ENCODE measurements at places on chromosomes 12 and 14. TPM values are rescaled to one million over a fixed set of nuclear protein-coding genes. Genes with fewer than 3 reads are reported as not detected.

- DNase-seq = no peak
Observed at GRCh38 chr14:89922031-89922907, 32.3 kb downstream of the EFCAB11 start.

SLC17A8 gene
- total RNA-seq = not detected

ADAM21 gene
- not detected for total RNA-seq

- DNase-seq = peak; percentile 72
Observed at GRCh38 chr12:29317556-29318363, 63.2 kb downstream of the ERGIC2 start.

- peak; percentile 22 for DNase-seq
Observed at GRCh38 chr14:93042968-93043940, 72.5 kb downstream of the ITPK1 start.

DNA sequence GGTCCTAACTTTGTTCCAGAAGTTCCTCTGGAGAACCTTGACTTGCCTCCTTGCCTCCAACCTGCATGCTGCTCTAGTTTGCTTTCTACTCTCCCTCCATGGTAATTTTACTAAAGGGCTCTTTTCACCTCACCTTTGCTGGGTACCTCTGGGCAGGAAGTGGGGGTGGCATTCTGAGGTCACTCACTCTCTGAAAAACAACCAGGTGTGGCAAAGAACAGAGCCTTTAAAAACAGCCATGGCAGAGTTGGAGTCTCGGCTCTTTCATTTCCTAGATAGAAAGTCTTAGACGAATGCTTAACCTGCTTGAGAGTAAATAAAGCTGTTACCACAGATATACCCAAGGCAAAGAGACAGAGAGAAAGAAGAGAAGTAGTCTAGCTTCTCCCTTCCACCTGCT, 827.9 kb downstream of the BCL11B start:
- DNase-seq = no peak

TAS2R9 gene
- not detected for total RNA-seq

KRT71 gene
- total RNA-seq = not detected

DNA sequence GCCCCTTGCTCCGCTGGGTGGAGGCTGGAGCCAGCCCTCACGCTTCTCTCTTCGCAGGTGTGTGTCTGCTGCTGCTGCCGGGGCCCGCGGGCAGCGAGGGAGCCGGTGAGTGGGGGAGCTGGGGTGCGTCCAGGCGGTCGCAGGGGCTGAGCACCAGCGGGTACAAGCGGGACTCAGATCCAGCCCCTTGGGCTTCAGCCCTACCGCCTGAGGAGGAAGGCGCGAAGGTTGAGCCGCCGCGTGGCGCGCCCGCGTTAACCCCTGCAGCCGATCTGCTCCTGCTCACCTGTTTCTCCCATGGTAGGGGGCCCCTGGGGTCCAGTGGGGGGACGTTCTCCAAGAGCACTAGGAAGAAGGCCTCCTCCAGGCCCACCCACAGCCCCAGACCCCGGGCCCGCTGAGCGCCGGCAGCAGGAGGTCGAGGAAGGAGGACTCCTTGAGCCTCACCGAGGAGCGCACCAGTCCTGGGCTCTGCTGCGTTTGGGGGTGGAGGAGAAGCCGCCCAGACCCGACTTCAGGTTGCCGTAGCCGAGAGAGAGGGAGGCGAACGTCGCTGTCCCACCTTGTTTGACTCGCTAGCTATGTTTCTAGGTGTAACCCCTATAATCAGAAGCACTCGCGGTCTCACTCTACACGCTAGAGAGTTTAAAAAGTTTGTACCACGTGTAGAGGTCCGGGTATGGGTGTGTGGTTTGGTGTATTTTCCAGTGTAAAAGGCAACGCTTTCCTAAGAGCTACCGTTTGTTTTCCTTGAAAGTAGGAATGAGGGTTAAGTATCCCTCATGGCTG, 834 bp downstream of the COCH start:
- peak; percentile 19 for DNase-seq

ZC3H10 gene
- total RNA-seq = 8.7 TPM

DNA sequence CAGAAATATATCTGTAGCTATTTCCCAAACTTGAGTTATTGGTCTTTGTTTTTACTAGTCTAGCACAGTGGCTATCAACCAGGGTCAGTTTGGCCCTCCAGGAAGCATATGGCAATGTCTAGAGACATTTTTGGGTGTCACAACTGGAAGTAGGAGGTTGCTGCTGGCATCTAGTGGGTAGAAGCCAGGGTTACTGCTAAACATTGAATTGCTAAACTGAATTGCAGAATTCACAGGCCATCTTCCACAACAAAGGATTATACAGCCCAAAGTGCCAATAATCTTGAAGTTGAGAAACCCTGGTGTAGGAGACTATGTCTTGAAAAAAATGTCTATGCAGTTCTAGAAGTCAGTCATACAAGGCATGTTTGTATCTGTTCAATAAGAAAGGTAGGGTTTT, 27.7 kb downstream of the ARHGAP5 start:
- no peak for DNase-seq

GRCh38 chr14:95649230-95649629, 37.0 kb upstream of the TCL1B start:
- no peak for DNase-seq

DNA sequence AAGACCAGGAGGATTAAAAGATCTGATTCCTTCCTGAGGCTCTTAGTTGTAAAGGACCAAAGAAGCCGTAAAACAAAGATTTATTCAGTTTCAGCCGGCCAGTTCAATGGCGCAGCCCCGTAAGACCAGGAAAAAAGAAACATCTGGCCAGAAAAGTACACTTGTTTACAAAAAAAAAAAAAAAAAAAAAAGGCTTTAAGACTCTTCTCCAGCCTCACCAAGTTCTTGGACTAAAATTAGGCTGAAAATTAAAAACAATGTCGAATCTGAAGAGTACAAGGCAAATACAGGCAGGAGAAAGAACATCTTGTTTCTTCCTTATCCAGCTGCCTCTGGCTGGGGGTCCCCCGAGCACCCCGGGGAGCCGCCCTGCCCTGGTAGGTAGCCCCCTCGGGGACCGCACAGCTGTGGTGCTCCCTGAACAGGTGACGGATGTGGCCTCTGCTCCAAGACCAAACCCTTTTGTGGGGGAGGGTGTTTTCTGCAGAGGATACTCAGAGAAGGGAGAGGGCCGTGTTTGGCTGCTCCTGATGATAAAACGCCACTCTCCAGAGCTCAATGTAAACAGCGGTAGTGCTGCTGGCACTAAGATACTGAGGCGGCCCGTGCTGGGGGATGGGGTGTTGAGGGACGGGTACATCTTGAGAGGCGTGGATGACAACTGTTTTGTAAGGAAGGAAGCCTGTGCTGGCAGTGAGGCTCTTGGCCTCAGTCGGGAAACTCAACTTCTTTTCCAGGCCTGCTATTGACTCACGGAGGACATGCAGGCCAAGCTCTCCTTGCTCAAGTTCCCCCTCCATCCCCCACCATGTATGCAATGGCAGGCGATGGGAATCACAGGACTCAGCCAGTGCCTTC, 201.0 kb upstream of the DIO3 start:
- no peak for DNase-seq

TESPA1 gene
- total RNA-seq = not detected

GRCh38 chr12:107519906-107520859, 165.4 kb upstream of the PWP1 start:
- DNase-seq = no peak

AQP2 gene
- total RNA-seq = not detected
